ENCODE measurements at places on chromosomes 12 and 14.

- DNase-seq = no peak
These were observed 68.0 kb upstream of the DICER1 start for GRCh38 chr14:95225251-95225887.

DNA sequence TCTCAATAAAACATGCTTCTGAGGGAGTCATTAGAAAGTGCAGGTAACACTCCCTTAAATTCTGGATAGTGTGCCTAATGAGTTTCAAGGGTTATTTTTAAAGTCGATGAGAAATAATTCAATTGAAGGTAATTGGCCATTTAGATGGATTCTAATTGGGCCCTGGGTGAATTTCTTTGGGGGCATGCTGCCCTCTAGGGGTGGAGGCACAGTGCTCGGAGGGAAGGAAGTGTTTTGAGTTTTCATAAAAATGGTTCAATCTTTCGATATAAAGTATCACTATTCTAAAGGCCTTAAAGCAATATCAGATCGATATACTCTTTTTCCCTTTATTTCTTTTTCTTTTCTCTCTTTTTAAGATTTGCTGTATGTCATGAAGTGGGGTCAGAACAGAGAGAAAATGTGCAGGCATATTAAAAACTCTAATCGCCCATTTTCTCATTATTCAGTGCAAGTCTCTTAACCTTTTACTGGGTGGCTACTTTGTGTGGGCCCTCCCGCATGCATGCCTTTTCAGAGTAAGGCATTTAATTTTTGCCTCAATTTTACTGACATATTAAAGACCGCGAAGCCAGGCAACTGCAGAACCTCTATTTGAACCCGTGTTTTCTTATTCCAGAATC is 25.5 kb downstream of the NKX2-8 start:
- DNase-seq = no peak

GRCh38 chr12:124517260-124518050 is 50.0 kb downstream of the NCOR2 start:
- DNase-seq = no peak

- DNase-seq = no peak
These were observed 24.3 kb downstream of the ANG start for GRCh38 chr14:20712904-20713303.

DNA sequence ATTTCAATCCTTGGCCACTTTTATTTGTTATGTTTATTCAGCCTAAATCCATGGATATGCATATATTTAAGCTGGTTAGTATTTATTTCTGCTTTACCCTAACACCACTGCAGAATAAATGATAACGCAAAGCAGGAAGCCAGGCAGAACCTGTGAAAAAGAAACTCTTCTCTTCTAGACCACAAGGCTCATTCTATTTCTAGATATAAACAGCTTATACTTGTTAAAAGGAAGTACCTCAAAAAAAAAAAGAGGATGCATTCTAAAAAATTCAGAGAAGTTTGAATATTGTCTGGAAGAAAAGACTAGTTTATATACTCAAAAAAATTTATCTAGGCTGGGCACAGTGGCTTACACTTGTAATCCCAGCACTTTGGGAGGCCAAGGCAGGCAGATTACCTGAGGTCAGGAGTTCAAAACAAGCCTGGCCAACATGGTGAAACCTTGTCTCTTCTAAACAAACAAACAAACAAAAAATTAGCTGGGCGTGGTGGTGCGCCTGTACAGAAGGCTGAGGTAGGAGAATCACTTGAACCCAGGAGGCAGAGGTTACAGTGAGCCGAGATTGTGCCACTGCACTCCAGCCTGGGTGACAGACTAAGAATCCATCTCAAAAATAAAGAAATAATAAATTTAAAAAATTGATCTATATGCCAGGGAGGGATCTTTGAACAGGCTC is 55.8 kb downstream of the GALNT4 start:
- no peak for DNase-seq

- no peak for DNase-seq
These were observed 3.5 kb downstream of the DEGS2 start for GRCh38 chr14:100155756-100156616.

- DNase-seq = no peak
These were observed 18.8 kb downstream of the TCP11L2 start for GRCh38 chr12:106321139-106321850.

- no peak for DNase-seq
These were observed 175.8 kb upstream of the PRMT8 start for GRCh38 chr12:3315201-3315661.

DNA sequence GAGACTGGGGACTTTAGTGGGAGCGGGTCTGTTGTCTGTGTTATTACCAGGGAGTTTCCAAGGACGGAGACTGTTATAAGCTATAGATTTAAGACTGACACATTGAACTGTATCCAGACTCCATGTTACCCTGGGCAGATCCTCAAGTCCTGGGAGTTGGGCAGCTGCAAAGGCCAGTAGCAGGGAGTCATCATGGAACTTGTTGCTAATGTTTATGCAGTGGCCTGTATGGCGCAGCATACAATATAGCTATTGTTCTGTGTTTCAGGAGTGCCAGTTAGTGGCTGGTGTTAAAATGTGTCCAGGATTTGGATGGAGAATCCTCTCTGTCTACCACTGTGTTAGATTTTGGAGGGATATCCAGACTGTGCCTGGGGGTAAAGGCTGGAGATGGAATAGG is 31.7 kb downstream of the SMOC1 start:
- DNase-seq = no peak

DNA sequence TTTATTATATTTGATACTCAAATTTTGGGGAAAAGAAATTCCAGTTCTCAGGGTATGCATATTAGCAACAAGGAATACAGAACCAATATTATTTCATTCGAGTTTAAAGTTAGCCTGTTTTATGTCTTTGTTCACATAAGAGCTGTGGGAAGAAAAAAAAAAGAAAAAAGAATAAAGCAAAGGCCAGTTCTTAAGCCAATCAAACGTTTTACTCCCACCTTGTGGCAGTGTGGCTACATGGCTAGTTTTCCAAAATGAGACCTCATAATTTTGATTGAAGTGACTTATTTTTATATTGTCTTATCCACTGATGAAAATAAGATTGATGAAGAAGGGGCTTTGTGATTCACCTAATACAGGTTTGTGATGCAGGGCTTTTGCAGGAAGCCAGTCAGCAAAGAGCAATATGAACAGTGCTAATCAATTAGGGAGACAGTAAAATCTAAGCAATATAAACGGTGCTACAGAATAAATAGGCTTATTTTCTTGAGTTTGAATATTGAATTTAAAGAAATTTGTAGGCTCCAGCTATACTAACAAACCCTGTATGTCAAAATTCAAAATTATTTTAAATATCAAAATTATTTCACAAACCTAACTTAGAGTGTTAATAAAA is 624.1 kb upstream of the FOXG1 start:
- DNase-seq = no peak

- DNase-seq = no peak
These were observed 45.0 kb downstream of the NOPCHAP1 start for GRCh38 chr12:105030820-105031807.

GRCh38 chr12:111462210-111462769 is 56.6 kb downstream of the SH2B3 start:
- peak; percentile 85 for DNase-seq

DNA sequence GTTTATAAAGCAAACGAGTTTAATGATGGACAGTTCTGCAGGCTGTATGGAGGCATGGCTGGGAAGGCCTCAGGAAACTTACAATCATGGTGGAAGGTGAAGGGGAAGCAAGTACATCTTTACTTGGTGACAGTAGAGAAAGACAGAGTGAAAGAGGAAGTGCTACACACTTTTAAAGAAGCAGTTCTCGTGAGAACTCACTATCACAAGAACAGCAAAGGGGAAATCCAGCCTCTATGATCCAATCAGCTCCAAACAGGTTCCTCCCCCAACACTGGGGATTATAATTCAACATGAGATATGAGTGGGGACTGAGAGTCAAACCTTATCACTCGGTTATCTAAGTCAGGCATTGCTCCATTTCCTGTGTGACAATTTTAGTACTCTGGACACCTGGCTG is 189.9 kb upstream of the CNTN1 start:
- no peak for DNase-seq

GRCh38 chr14:77296155-77296554 is 24.5 kb downstream of the POMT2 start:
- no peak for DNase-seq

- DNase-seq = no peak
These were observed 496.4 kb downstream of the PCNX1 start for GRCh38 chr14:71403656-71404055.

Data from fibroblast of skin of left quadriceps (primary cell).